ENCODE measurements at places on chromosomes 11 and 22.
A peak's percentile ranks its signal among the peaks of the same experiment; 100 is the strongest.

- DNase-seq, result no peak
These were observed 98.2 kb downstream of the NAV2 start for GRCh38 chr11:19810852-19811251.

GRCh38 chr11:9736365-9736764 lies 72.5 kb downstream of the SWAP70 start:
- no peak for DNase-seq

- DNase-seq, result no peak
These were observed 1.0 kb downstream of the ZNF70 start for GRCh38 chr22:23749841-23750301.

DNA sequence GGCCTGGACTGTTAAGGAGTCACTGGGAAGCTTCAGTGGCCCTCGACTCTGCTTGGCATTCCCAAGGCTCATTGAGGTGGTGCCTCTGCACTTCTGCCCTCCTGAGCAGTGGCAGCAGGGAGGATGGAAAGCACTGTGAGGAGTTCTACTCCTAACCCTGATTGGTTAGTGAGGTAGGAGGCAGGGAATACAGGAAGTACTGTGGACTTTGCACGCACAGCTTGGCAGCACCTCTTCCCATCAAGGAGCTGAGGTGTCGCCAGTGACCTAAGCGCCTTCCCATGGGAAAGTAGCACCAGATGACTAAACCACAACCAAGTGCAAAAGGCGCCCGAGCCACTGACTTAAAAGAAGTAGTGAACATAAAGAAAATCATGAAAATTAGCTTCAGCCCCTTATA lies 152.5 kb upstream of the CADM1 start:
- DNase-seq, result no peak

DNA sequence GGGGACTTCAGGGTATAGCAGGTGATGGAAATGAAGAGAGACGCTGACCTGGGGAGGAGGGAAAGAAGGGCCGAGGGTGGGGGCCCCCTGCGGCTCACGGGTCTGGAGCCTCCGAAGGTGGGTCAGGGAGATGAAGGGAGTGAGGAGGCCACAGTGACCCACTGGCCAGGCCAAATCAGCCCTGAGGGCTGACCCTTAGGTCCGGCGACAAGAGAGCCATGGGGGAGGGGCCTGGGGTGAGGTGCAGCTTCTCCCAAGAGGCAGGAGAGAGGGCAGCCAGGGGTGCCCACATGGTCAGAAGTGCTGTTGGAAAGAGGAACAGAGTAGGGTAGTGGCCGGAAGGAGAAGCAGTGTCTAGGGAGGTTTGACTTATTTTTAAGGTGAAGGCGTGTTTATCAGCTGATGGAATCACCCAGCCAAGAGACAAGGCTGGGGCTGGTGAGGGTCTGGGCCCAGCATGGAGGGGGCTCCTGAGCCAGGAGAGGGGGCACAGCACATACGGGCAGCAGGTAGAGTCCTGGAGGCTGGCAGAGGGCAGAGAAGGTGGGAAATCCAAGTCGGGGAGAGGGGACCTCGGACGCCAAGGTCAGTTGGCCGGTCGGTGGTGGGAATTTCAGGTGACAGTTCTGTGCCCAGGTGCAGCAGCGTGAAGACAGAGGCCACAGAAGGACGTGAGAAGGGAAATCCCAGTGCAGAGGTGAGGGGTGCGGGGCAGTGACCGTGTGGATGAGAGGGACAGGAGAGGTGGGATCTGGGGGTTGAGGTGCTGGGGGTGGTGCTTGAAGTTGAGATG lies 49.0 kb downstream of the LINC01488 start:
- no peak for DNase-seq

- peak; percentile 70 for DNase-seq
These were observed 4.1 kb downstream of the BEST1 start for GRCh38 chr11:61954106-61954850.

- no peak for DNase-seq
These were observed 66.8 kb downstream of the BRD1 start for GRCh38 chr22:49760630-49761571.

DNA sequence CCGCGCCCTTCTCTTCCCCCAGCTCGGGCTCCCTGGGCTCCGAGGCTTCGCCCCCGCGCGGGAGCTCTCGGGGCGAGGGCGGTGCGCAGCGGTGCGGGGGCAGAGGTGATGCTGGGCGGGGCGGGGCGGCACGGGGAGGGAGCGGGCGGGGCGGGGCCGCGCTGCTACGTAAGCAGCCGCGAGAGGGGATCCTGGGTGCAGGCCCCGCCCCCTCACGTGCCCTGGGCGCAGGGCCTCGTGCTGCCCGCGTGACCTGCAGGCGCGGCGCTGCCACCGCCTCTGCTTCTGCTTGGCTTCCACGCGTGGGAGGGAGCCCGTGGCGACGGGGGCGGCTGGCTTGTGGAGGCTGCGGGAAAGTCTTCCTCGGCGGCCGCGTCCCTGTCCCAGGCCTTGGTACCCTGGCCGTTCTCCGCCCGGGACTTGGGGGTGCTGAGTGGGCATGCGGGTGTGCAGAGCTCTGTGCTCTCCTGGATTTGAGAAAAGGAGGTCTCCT lies 132.6 kb upstream of the HSD17B12 start:
- DNase-seq, result peak; percentile 12

GRCh38 chr11:122439866-122440810 lies 215.4 kb upstream of the UBASH3B start:
- DNase-seq, result no peak

DNA sequence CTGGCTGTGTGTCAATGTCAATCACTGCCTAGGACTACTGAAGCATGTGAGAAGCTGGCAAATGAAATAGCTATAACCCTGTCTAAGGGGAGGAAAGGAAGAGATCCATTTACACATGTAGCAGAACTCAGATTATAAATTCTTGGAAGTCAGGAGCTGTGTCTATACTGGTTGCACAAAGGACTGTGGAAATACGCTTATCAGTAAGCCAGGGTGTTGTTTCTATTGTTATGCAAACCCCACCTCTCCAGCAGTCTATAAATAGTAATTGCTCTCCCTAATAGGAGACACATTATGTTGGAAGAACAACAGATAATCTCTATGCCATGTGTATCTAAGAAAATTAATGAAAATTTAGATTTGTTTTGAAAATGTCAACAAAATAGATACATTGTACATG lies 693.4 kb upstream of the CCDC90B start:
- DNase-seq, result no peak

- DNase-seq, result peak; percentile 68
These were observed 1.4 kb downstream of the USP47 start for GRCh38 chr11:11843211-11843621.

GRCh38 chr11:77590194-77590782 lies 535 bp downstream of the AQP11 start:
- no peak for DNase-seq

DNA sequence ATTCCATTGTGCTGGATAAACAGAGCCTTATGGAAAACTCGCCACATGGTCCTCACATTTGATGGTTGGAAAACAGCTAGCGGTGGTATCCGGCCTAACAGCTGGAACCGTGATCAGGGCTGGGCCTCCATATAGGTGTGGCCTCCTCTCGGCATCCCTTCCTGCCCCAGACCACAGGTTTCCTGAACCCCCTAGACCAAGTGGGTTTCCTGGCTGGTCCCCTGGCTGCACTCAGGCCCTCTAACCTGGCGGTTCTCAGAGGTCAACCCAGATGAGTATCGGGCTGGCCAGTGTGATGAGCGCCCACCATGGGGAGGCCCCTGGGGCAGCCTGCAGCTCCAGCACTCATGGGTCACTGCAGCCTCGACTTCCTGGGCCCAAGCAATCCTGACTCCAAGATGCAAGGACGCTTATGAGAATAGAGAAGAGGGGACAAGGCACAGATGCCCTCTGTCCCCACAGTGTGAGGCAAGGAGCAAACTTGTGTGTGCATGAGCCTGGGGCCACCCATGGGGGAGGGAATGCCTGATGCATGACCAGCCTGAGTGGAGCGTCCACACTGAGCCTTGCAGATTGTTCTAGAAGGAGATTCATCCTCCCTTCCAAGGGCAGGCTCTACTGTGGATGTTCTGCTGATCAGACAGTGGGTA lies 53.4 kb upstream of the WNT7B start:
- no peak for DNase-seq

DNA sequence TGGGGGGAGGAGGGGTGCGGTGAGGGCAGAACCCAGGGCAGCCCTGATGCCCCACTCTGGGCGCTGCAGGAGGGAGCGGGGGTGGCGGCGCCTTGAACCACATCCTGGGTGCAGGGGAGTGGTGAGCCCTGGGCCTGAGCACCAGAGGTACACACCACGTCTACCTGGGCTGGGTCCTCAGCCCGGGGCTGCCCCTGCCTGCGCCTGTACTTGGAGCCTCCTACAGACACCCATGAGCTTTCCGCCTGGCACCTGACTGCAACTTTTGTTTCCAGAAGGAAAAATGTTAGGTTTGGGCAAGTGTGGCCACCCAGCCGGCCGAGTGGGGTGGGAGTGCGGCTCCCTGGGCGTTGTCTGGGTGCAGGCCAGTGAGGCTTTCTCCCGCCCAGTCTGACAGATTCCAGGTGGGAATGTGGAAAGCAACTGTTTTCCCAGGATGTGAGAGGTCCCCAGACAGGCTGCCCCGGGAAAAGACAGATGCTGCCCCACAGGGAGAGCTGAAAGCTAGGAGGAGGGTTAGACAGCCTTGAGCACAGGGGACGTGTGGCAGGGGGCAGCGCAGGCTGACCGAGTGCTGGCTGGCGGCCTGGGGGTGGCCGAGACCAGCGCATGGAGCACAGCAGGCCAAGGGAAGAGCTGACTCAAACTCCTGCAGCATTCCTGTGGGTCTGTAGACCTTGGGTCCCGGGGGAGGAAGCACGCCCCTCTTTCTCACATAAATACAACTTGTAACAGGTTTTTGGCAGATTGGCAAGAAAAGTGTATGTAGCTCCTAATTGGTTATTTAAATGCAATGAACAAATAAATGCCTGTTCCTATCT lies 44.1 kb downstream of the GNB1L start:
- DNase-seq, result no peak

GRCh38 chr11:22792497-22792896 lies 37.1 kb downstream of the SVIP start:
- DNase-seq, result no peak

DNA sequence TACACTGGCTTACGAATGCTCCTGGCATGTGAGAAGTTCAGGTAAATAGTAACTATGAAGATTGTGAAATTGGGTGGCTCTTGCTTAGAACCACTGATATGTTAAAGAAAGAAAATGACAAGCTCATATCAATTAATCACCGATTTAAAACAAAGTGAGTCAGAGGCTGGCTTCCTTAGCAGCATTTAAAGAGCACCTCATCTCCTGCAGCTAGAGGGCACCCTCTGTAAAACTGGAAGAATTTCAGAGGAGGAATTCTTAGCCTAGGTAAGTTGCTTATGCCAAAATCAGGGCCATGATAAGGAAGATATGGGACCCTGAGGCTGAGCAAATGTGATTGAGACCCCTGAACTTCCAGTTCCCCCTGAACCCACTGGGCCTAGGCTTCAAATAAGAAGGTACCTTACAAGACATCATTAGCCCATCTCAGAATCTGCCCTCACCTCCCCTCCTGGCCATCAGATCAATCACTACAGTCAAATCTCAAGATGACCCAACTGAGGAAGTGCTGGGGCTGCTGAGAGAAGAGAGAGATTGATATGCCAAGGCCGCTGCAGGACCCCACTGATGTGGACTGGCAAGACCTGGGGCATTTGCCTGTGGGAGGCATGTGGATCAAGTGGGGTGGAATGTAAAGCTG lies 8.6 kb upstream of the CD3E start:
- peak; percentile 17 for DNase-seq

GRCh38 chr22:20186183-20186870 lies 35.5 kb upstream of the CCDC188 start:
- DNase-seq, result no peak

- DNase-seq, result no peak
These were observed 1059.6 kb upstream of the RAG2 start for GRCh38 chr11:37657645-37658044.

GRCh38 chr22:30882184-30882717 lies 86.3 kb downstream of the MORC2 start:
- peak; percentile 63 for DNase-seq

DNA sequence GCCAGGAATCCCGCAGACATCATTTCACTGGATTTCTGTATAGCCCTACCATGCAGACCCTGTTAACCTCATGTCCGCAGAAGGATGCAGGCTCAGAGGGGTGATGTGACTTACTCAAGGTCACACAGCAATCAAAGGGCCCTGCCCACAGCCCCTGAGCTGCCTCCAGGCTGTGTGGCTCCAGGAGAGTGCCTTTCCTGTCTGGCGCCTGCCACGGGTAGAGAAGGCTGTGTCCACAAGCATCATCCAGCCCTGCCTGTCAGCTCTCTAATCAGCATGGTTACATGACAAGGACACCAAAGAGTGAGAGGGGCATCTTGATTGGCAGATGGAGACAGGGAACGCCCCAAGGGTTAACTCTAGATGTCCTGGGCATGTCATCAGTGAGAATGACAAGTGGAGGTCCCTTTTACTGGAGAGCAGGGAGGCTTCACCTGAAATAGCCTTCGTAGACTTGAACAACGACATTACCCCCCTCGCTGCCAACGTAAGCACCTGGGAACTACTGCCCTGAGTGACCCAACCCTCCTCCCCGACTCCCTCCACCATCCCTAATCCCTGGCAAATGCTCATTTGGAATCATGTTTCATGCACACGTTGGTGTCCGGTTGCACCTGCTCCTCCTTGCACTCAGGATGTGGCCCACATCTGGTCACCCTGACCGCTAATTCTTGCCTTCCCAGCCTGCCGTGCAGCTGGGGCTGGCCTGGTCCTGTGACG lies 6.9 kb downstream of the FGF19 start:
- no peak for DNase-seq

DNA sequence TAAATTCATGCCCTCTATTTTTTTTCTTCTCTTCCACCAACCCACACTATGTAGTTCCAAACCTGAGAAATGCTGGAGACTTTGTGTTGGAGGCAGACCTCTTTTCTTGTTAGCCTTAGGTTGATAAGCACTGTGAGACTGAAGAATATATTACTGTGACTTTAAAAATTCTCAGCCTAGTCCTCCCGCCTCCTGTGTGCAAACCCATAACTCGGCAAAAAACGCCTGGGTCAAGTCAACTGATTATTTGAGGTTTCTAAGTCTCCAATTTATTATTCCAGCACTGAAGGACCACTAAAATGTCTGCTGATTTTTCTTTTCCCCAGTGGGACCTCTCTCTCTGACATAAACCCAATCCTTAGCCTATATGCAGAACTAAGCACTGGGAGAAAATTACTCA lies 1946.0 kb upstream of the RAG2 start:
- DNase-seq, result no peak

GRCh38 chr11:27673979-27674663 lies 26.1 kb downstream of the BDNF start:
- DNase-seq, result no peak

- no peak for DNase-seq
These were observed 128.1 kb downstream of the CTTN start for GRCh38 chr11:70526116-70527045.

- no peak for DNase-seq
These were observed 18.1 kb downstream of the TAB1 start for GRCh38 chr22:39417641-39418040.

- no peak for DNase-seq
These were observed 46.9 kb downstream of the PHF21B start for GRCh38 chr22:44962741-44963454.

GRCh38 chr11:36395978-36396736 lies 100.1 kb downstream of the PRR5L start:
- DNase-seq, result no peak

- DNase-seq, result no peak
These were observed 16.8 kb upstream of the OSBPL5 start for GRCh38 chr11:3181725-3182461.

- DNase-seq, result no peak
These were observed 6.1 kb upstream of the WEE1 start for GRCh38 chr11:9567401-9567800.
